ENCODE measurements at places on chromosomes 16 and 17.

- no peak for DNase-seq
These were observed 31.1 kb downstream of the KLHDC4 start for GRCh38 chr16:87734644-87735043.

DNA sequence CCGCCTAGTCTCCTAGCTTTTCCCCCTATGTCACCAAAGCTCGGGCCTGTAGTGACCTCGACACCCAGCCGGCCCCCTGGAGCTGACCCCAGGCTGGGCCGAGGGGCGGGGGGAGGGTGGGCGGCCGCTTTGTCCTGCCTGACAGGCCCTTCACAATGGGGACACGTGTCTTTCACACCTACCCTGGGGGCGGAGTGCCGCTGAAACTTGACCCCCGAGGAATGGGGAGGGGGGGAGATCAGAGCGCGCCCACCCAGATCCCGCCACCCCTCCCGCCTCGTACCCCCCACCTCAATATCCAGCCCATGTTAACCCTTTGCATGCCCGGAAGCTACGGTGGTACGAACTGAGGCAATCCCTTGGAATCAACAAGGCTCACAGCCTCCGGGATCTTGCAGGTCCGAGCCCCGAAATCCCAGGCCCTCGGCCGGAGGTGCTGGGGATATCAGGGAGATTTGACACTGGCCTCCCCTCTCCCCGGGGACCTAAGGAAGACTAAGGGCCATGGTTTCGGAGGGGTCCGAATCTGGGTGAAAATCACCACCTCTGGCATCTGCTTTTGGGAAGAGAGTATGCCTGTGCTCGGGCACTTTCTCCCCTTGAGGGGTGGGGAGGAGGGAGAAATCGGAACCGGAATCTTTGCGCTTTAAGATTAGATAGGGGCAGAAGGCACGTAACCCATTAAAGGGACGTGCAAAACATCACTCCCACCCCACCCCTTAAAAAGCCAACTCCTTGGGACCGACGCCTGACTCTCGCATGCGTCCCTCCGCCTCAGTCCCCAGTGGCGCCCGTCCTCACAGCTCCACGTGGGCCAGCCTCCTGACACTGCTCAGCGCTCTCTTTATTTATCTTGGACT is 2.6 kb downstream of the NOG start:
- no peak for DNase-seq

GRCh38 chr17:83186751-83187421 is 107.5 kb downstream of the METRNL start:
- no peak for DNase-seq

DNA sequence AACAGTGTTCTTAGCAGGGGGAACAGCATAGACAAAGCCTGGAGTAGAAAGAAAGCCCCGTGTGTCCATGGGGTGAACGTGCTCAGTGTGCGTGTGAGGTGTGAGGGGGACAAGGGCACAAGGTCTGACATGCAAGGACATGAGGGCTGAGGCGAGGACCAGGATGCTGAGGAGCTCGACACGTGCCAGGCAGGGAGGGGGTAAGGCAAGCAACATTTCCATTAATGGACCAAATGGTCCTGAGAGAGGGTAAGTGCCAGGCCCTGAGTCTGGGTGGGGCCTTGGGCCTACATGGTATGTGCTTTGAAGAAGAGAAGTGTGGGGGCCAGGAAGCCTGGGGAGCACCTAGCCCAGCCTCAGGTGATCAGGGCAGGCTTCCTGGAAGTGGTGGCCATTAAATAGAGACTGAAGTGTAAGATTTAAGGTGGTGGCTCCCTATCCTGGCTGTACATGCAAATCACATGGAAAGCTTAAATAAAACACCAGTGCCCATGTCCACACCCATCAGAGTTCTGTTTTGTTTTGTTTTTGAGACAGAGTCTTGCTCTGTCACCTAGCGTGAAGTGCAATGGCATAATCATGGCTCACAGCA is 29.3 kb downstream of the ADCY7 start:
- no peak for DNase-seq

- DNase-seq = peak; percentile 10
These were observed 2.8 kb downstream of the HAGH start for GRCh38 chr16:1823821-1824220.

GRCh38 chr17:14428648-14429029 is 127.8 kb downstream of the HS3ST3B1 start:
- DNase-seq = peak; percentile 39
